ENCODE measurements at places on chromosomes 16 and 17.

DNA sequence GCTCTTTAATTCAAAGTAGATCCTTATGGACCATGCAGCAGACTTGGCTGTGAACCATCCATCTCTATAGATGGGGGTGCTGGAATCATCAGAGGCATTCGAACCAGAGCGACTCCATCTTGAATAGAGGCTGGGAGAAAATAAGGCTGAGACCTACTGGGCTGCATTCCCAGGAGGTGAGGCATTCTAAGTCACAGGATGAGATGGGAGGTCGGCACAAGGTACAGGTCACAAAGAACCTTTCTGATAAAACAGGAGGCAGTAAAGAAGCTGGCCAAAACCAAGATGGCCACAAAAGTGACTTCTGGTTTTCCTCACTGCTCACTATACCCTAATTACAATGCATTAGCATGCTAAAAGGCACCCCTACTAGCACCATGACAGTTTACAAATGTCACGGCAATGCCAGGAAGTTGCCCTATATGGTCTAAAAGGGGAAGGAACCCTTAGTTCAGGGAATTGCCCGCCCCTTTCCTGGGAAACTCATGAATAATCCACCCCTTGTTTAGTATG, 89.2 kb upstream of the BRD7 start:
- DNase-seq: no peak

DNA sequence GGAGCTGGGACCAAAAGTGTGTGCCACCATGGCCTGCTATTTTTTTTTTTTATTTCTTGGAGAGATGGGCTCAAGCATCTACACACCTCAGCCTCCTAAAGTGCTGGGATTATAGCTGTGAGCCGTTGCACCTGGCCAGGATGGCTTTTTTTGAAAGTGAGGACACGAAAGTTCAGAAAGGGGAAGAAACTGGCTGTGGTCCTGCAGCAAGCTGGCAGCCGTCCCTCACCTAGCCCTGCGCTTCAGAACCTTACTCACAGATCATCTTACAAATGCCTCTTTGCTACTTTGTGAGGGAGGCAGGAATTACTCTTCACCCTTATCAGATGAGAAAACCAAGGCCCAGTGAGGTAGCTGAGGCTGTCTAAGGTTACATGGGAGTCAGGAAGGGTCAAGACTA, 4.5 kb upstream of the PPY start:
- DNase-seq: no peak

DNA sequence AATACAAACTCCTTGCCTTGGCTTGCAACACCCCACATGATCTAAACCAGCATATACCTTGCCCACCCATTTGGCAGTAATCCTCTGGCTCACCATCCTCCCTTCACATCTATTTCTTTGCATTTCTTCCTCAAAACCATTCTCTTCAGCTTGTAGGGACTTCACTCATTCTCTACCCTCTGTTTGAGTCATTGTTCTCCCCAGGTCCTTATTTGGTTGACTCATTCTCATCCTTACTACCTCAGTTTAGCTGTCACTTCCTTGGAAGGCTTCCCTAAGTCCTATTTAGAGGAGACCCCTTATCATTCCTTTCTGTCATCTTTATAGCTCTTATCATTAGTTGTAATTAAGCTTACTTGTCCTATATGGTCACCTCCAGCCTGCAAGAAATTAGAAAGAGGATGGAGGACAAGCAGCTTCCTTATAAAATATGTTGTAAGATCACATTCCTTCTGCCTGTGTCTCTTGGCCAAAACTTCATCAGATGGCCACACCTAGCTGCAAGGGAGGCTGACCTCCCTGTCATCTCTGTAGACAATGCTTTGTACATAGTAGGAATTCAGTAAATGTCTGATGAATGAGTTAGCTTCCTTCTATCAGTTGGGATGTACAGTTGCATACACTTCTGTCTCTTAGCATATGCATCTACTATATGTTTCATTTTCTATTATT, 1.7 kb downstream of the TTC19 start:
- no peak for DNase-seq

DNA sequence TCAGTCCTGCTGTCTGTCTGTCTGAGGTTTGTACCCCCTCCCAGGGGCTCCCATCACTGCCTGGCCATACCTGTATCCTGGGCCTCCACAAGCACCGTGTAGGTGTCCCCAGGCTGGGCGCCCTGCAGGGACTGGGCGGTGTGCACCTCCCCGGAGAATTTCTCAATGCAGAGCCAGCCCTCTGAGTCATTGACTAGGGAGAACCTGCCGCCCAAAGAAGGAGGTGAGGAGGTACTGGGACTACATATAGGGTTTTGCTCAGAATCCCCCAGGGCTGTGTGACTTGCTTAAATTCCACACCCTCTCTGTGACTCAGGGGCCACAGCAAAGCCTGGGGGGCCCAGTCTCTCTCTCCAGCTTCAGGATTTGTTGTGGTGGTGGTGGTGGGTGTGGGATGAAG, 7.6 kb downstream of the CDH16 start:
- DNase-seq: no peak

Data from CD8-positive, alpha-beta memory T cell (primary cell).